ENCODE measurements at places on chromosomes 12 and 14.

DNA sequence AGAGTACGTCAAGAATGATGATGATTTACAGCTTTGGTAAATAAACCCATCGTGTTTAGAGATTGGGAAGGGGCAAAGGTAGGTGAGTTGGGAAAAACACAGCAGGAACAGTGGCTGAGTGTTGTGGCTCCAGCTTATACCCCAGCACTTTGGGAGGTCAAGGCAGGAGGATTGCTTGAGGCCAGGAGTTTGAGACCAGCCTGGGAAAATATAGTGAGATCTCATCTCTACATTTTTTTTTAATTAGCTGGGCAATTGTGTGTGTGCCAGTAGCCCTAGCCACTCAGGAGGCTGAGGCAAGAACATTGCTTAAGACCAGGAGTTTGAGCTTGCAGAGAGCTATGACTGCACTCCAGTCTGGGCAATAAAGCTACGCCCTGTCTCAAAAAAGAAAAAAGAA is 77.1 kb downstream of the RASSF9 start:
- DNase-seq, result no peak

DNA sequence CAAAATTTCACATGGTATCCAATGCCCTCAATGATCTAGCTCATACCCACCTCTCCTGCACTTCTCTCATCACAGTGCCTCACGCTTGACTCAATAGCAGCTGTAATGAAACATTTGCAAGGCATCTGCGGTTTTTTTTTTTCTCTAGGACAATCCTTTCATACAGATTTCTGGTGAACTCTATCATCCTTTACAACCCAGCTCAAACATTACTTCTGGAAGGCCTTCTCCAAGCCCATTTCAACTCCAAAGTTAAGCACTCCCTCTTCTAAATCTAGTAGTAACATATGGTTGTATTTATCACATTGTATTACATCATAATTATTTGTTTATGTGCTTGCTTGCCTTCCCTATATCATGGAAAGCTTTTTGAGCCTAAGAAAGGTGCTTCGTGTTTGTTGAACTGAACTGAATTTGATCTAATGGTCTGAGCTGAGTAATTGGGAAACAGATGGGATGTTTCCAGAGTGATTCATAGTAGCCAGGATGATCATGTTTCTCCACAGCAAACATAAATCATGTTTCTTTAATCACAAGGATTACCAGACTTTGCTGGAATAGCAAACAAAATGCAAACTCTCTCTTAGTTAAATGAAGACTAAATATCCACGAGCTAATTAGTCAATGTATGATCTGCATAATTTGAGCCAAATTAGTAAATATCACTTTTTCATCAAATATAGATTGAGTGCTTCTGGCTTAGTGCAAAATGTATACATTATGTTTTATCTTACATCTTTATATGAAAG is 14.3 kb downstream of the CFL2 start:
- DNase-seq, result peak; percentile 94

- no peak for DNase-seq
Observed at GRCh38 chr12:124732275-124733075, 131.2 kb downstream of the SCARB1 start.

DNA sequence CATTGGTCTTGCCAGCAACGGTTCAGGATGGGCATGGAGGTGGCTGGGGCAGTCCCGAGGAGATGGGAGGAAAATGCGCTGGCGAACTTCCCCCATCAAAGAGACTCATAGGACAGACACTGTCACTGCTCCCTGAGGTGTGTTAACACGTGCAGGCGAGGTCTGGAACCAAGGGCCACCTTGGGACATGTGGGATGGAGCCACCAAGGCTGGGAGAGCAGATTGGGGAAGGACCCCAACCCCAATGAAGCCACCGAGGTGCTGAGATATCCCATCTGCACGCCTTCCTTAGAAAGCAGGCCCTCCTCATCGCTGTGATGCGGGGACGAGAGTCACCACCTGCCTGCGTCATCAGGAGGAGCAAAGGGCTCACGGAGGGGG is 16.9 kb upstream of the BEGAIN start:
- no peak for DNase-seq

All from fibroblast of skin of right biceps (primary cell).